Foreskin keratinocyte (primary cell): ENCODE measurements at places on chromosomes 5 and 9. TPM values are rescaled to one million over a fixed set of nuclear protein-coding genes. Genes with fewer than 3 reads are reported as not detected.

The SOX30 gene
- 0.04 TPM in 1 of 2 replicates, not detected in the other for total RNA-seq

The SHISAL2B gene
- not detected in 2 replicates for total RNA-seq

The PNPLA7 gene
- 0.07 and 0.10 TPM in 2 replicates for total RNA-seq

The CHSY3 gene
- 0.78 and 1.1 TPM in 2 replicates for total RNA-seq

The NTNG2 gene
- total RNA-seq: under 0.01 and 0.03 TPM in 2 replicates

The PCDHGB6 gene
- 0.14 and 0.34 TPM in 2 replicates for total RNA-seq

The IL17B gene
- total RNA-seq: not detected in 2 replicates

The ARSI gene
- 4.7 and 5.0 TPM in 2 replicates for total RNA-seq

The CCL27 gene
- 0.49 and 0.95 TPM in 2 replicates for total RNA-seq

The SYK gene
- 6.1 and 6.6 TPM in 2 replicates for total RNA-seq

The NINJ1 gene
- 15.8 and 17.7 TPM in 2 replicates for total RNA-seq
